Stimulated activated CD4-positive, alpha-beta T cell treated with anti-CD3 and anti-CD28 coated beads, Interleukin-12 subunit alpha, Interleukin-12 subunit beta, amount 100 ng/mL, for 4 hours (primary cell): ENCODE measurements at places on chromosomes 1 and 21.

- DNase-seq, result no peak
Measured at GRCh38 chr1:87154384-87154783, 174.3 kb upstream of the LMO4 start.

- DNase-seq, result no peak
Measured at GRCh38 chr1:214192825-214193643, 87.9 kb upstream of the SMYD2 start.

- peak; percentile 51 for DNase-seq
Measured at GRCh38 chr1:108828074-108828961, 28.6 kb downstream of the AKNAD1 start.

DNA sequence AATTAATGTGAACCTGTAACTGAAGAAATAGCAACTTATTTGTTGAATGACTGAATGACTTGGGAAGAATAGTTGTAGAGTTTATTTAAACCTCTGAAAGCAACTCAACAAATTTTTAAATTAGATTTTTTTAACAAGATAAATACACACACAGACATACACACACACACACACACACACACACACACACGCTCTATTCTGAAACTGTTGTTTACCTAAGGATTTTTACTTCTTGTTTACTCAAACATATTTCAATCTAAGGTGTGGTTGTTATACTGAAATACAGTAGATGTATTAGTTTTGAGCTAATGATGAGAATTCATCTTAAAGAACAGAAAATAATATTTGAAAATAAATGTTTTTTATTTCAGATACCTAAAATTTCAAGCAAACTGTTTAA, 11.5 kb downstream of the ACADM start:
- no peak for DNase-seq

DNA sequence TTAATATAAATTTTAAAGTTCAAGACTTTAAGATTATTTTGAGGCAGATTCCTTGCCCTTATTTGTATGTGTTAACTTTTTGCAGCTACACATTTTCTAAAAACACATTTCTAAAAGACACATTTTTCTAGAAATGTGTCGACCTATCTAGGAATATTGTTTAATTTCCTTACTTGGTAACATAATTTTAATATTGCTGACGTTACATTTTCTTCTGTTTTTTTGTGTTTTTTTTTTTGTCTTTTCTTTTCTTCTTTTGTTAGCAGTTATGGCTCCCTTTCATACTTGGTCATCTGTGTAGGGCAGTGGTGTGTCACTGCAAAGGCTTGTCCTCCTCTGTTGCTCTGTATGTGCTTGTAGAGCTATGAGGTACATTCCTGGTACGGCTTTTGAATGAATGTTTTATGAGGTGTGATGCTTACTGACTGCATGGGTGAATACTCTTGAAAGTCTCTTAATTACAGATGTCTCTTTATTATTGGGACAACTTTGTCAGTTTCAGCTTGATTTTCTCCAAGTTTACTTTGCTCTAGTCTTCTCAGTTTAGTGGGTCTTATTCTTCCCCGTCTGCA, 30.1 kb downstream of the LRRC8D start:
- no peak for DNase-seq

GRCh38 chr1:231315887-231316286, 21.8 kb downstream of the EXOC8 start:
- DNase-seq, result peak; percentile 38

- DNase-seq, result no peak
Measured at GRCh38 chr1:202197653-202198365, 4.2 kb downstream of the LGR6 start.

GRCh38 chr1:212238552-212238951, 46.7 kb upstream of the PPP2R5A start:
- no peak for DNase-seq

DNA sequence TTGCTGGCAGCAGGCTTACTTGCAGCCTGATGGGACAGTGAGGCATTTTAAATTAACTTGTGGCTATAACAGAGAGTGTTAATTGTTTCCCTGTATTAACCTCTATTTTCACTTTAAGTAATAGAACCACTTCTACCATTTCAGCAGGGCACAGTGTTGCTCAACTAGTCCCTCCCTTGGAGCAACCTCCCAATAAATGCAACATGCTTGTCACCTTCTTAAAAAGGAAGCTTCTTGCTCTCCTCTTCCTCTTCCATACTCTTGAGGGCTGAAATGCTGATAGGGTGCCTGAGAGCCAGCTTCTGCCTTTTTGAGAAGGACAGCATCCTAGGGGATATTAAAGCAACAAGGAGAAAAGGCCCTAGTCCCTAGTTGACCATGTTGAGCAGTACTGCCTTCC, 52.1 kb downstream of the C4BPA start:
- DNase-seq, result no peak

GRCh38 chr1:200410566-200410878, 686 bp upstream of the ZNF281 start:
- no peak for DNase-seq

GRCh38 chr1:13790290-13791030, 90.5 kb downstream of the PRDM2 start:
- DNase-seq, result no peak

GRCh38 chr21:37413553-37414291, 47.1 kb downstream of the DYRK1A start:
- no peak for DNase-seq

GRCh38 chr21:14405225-14405624, 22.3 kb upstream of the HSPA13 start:
- no peak for DNase-seq

- DNase-seq, result no peak
Measured at GRCh38 chr21:37688952-37689659, 227.2 kb downstream of the KCNJ6 start.

- no peak for DNase-seq
Measured at GRCh38 chr1:169201084-169201619, 94.7 kb downstream of the ATP1B1 start.

GRCh38 chr1:231940701-231941100, 314.1 kb downstream of the DISC1 start:
- no peak for DNase-seq

GRCh38 chr1:2543543-2544092, 12.6 kb upstream of the TNFRSF14 start:
- DNase-seq, result no peak

DNA sequence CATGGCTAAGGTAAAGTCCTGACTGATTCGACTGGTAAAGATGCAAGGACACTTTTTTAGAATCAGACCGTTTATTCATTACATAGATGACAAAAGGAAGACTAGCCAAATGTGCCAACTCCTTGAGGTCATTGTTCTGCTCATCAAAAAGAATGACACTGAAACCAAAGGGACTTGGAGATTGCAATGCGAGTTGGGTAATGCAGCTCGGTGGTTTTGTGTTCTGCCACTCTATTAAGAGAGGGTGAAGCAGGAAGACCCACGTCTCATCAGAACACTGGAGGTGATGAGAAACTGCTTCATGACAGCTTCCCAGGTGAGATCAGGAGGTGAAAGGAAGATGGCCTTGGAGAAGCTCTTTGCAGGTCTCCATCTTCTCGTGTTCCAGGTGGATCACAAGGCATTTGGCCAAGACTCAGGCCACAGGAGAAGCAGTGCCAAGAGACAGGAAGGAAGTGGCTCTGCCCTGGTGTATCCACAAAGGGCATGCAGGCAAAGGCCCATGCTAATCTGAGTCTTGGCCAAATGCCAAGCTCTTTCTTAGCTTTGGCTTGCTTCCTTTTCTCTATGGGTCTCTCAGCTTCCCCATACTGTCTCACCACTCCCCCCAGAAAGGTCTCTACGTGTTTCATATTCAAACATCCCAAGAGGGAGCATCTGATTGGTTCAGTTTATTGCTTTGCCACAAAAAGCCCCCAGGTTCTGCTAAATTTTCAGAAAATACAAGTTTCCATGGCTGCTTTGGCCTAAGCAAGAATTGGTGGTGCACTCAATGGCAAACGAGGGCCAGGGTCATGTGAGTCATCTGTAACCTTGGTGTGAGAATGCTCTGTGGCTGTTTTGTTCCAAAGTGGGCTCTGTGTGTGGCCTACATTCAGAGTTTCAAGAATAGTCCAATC, 5.7 kb upstream of the CCT8 start:
- DNase-seq, result no peak

- DNase-seq, result no peak
Measured at GRCh38 chr1:227490478-227490877, 72.9 kb upstream of the ZNF678 start.

GRCh38 chr1:203100516-203100869, 14.7 kb upstream of the MYOG start:
- DNase-seq, result no peak

GRCh38 chr1:171250263-171250662, 2.0 kb downstream of the FMO1 start:
- DNase-seq, result no peak

DNA sequence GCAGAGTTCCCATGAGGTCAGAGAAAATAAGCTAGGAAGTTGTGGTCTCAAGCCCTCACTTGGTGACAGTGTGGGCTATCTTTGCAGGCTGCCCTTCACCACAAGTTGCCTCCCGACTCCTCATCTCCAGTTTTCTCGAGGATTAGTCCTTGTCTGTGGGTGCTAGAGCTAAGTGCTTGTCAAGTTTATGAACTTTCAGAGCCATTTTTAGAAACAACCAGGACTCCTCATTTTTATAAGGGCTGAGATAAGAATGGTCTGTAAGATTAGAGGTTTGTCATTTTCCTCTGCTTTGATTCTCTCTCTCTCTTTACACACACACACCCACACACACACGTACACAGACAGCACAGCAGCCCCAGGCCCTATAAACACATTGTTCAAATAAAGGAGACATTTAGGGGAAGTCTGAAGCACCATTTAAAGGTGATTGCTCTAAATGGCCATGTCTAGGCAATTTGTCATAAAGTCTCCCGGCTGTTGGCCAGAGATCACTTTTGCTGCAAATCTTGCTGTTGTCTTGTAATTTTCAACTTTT, 127.2 kb downstream of the LACTBL1 start:
- no peak for DNase-seq

GRCh38 chr1:151976015-151976343, 17.7 kb downstream of the S100A10 start:
- no peak for DNase-seq

GRCh38 chr1:15500184-15501178, 23.5 kb downstream of the CASP9 start:
- no peak for DNase-seq

DNA sequence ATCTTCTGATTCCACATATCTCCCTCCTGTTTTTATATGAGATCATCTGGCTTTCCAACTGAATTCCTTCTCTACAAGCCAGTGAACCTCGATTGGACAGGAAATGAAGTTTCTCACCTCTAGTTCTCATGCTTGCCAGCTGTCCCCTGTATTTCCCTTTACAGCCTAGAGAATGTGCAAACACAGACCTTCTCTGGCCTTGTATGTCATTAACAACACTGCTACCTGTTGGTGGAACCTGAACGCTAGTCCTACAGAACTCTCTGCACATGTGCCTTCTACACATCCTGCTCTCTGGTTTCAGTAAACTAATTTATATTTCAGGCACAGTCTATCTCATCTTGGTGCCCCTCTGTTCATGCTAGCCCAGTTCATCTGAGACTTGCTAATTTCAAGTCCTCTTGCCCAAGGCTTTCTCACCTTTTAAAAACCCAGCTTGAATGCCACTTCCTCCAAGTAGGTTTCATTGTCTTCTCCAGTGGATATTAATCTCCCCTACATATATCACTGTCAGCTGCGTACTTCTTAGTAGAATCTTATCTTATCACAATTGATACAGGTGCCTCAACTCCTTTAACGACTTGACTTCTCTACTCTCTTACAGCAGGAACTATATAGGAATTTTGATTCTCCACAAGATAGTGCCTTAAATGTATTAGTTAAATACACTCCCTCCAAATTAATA, 549.9 kb downstream of the PLPP3 start:
- no peak for DNase-seq

- DNase-seq, result no peak
Measured at GRCh38 chr1:117596023-117596720, 9.7 kb upstream of the TENT5C start.

DNA sequence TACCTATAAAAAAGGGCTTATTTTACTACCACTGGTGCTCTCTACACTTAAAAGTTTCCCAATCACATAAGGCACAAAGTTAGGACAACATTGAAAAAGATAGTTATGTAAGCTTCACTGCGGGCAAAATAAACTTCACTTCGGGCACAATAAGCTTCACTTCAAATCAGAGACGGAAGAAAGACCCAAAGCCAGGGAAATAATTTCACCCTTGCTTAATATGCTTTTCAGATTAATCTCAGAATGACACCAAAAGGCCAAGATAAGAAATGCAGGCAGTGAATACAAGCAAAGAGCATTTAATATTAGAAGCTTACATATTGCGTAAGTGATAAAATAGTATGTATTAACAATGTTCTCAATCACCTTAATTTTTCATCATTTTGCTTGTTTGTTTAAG, 444.2 kb downstream of the SETD4 start:
- DNase-seq, result no peak

GRCh38 chr21:26140164-26140579, 30.4 kb downstream of the APP start:
- DNase-seq, result no peak

DNA sequence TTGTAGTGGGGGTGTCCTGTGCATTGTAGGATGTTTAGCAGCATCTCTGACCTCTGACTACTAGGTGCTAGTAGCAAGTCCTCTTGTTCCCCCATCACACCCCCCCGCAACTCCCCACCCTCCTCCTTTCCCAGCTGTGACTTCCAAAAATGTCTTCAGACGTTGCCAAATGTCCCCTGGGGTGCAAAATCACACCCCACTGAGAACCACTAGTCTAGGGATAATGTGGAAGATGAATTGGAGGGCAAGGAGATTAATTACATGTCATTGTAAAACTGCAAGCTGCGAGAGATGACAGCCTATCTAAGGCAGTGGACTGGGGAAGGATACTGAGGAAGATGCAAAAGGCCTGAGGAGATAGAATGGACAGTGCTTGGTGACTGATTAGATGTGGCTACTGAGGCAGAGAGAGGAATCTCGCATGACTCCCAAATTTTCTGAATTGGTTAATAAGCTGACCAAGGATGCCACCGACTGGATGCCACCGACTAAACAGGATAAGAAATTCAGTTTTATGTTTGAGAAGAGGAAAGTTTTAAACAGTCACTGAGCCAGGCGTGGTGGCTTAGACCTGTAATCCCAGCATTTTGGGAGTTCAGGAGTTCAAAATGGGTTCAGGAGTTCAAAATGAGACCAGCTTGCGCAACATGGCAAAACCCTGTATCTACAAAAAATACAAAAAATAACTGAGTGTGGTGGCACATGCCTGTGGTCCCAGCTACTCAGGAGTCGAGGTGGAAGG, 3.1 kb upstream of the JAK1 start:
- DNase-seq, result no peak

GRCh38 chr1:69737527-69738185, 169.9 kb downstream of the LRRC7 start:
- no peak for DNase-seq

GRCh38 chr1:155967341-155968050, 10.9 kb downstream of the ARHGEF2 start:
- no peak for DNase-seq

DNA sequence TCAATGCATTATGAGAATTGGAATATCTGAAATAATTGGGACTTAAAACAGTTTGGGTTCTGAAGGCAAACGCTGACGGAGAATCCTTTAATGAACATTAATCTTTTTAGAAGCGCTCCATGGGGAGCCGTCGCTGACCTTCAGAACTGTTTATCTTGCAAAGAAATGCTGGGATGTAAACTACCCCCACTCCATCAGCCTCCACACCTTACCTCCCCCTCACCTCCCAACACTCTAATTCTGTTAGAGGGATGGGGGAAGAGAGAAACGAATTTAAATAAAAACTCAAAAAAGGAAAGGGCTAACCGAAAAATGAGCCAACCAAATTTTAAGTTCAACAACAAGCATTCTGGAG, 44.1 kb upstream of the DNAJC6 start:
- DNase-seq, result no peak

GRCh38 chr1:47823040-47823808, 174.0 kb downstream of the TRABD2B start:
- DNase-seq, result no peak

GRCh38 chr1:110265186-110265585, 55.1 kb downstream of the KCNC4 start:
- DNase-seq, result no peak
